ENCODE measurements at places on chromosomes 13 and 19.

DNA sequence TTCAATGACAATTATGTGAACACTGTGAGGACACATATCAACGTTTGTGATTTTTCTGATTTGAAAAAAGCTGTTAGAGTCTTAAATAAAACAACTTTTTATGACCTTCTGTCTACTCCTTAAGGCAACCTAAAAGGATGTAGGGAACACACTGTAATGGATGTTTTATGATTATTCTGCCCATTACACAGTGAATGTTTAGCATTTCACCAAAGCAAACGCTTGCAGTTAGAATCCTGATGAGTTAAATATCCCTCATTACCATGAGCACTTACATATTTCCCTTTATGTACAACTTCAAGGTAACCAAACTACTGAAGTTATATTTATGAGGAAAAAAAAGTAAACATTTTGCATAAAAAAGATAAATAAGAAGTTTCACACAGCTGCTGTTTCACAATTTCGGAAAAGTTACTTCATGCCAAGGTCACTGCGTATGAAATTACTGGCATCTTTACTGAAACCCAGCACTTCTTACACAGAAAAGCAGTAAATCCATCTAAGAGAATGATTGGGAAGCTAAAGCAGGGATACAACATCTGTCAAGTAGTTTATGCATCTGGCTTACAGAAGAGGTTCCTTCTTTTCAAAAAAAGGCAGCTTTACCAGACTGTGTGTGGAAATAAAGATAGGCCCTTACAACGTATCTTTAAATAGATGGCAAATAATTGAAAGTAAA is 733.7 kb upstream of the ATXN8OS start:
- DNase-seq: no peak

DNA sequence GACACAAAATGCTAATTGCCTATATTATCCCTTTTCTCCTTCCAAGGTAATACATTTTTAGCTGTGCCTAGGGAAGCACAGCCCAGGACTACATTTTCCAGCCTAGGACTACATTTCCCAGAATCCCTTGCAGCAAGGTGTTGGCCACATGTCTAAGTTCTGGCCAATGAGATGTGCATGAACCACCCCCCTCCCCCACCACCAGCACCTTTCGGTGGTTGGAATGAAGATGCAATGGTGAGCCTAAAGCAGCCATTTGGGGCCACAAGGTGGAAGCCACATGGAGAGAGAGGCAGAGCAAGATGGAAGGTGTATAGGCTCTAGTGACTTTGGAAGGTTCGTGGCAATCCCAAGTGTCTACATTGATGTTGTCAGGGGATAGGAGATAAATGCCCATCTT is 16.2 kb downstream of the UNC13A start:
- no peak for DNase-seq

GRCh38 chr19:40623403-40624251 is 22.5 kb downstream of the LTBP4 start:
- DNase-seq: no peak

DNA sequence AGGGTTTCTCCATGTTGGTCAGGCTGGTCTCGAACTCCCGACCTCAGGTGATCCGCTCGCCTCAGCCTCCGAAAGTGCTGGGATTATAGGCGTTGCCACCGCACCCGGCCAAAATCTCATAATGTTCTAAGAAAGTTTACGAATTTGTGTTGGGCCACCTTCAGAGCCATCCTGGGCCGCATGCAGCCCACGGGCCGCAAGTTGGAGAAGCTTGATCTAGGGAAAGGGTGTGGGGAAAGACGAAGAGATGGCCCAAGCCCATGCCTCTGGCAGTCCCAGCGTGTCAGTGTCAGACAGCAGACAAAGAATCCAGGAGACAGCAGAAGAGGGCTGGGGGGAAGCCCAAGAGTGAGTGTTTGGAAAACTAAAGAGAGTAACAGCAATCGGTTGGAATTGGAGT is 17.3 kb upstream of the PNMA8C start:
- peak; percentile 51 for DNase-seq

GRCh38 chr19:48284896-48285295 is 15.0 kb downstream of the ZNF114 start:
- no peak for DNase-seq

DNA sequence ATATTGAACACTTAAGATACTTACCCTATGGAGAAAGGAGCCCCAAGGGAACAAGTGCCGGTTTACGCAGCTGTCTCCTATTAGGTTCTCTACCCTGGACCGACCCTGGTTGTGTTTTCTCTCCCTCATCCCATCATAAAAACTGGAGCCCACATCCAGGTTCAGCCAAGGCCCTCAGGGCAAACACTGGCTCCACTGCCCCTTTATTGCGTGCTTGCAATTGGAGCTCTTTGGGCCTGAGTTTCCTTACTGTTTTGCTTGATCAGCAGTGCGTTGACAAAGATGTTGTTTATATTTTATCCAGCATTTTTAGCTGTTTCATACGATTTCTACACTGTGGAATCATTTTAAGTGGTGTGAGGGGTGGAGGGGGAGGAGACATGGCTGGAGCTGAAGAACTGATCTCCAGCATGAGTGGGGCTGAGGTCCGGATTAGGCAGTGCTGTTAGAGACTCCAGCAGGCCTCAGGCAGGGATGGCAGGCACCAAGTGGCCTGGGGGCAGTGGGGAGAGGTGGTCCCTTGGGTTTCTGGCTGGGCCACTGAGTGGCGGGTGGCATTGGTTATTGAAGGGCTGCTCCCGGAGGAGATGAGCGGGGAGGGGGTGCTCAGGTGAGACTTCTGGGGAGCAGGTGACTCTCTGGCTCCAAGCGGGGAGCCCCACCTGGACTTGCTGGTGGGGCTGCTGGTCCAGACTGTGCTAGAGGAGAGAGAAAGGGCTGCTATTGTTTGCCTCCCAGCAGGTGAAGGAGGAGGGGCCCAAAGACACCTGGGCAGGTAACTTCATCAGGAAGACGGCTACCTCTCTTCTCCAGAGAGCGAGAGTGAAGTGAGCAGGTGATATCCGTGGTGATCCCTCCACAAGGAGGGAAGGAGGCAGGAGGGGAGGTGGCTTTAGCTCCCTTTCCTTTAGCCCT is 62.4 kb upstream of the RNF113B start:
- DNase-seq: no peak

All from aorta (tissue), 5 donors.